Activated CD4-positive, alpha-beta T cell treated with anti-CD3 and anti-CD28 coated beads, Interleukin-2, amount 50 U/mL, for 24 hours (primary cell): ENCODE measurements at places on chromosomes 5 and 9.

DNA sequence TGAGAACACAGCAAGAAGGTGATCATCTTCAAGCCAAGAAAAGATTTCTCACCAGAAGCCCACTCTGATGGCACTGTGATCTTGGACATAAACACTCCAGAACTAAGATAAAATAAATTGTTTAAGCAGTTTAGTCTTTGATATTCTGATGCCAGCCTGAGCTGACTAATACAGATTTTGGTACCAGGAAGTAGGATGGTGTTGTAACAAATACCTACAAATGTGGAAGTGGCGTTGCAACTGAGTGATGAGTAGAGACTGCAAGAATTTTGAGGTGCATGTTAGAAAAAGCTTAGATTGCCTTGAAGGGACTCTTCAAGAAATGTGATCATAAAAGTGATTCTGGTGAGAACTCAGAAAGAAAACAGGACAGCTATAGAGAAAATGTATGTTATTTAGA, 592.4 kb upstream of the DAB2 start:
- DNase-seq: no peak

DNA sequence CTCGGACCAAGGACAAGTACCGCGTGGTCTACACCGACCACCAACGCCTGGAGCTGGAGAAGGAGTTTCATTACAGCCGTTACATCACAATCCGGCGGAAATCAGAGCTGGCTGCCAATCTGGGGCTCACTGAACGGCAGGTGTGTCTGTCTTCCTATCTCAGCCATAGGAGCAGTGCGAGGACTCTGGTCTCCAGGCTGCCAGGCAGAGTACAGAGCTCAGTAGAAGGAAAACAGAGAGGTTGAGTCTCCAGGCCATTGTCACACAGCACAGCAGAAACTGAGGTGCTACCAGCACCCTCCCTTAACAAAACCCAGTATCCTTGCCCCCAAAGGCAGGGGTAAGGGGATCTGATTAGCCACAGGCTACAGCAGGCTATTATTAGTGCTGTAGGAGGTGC, 7.1 kb upstream of the SLC6A7 start:
- DNase-seq: no peak

GRCh38 chr5:180950291-180950949, 38.2 kb upstream of the BTNL3 start:
- DNase-seq: no peak

DNA sequence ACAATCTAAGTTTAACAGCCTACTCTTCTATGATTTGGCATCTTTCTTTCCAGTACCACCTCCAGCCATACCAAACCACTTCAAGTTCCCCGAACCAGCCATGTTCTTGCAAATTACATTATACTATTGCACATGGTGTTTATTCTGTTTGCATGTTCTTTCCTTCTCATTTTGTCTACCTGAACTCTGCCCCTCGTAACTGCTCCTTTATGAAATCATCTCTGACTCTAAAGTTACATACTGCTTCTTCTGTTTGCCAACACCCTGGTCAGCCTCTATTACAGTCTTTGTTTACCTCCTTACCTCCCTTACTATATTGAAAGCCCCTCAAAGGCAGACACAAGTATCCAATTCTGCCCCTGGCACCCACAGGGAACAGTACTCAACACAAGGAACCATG, 6.0 kb downstream of the PPP6C start:
- DNase-seq: no peak

GRCh38 chr5:178426326-178427130, 163.7 kb downstream of the COL23A1 start:
- no peak for DNase-seq

GRCh38 chr5:109865637-109866036, 175.9 kb downstream of the MAN2A1 start:
- DNase-seq: no peak

DNA sequence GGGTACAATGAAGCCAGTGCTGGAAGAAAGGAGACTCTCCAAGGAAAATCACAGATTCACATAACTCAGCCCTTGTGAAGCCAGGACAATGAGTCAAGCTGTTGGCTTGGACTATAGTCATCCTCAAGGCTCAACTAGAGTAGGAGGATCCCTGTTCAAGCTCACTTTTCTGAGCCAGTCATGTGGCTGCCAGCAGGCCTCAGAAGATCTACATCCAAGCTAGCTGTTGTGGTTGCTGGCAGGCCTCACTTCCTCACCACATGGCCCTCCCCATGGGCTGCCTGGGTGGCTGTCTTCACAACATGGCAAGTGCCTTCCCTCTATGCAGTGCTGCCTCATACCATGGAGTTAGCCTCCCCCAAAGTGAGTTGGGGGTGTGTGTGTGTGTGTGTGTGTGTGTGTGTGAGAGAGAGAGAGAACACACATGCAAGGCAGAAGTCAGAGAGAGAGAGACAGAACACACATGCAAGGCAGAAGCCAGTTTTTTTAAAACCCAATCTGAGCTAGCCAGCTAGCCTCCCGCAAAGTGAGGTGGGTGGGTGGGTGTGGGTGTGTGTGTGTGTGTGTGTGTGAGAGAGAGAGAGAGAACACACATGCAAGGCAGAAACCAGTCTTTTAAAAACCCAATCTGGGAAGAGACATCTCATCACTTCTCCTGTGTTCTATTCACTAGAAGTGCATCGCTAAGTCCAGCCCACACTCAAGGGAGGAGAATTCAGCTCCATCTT, 17.1 kb downstream of the SCAI start:
- DNase-seq: peak; percentile 54

DNA sequence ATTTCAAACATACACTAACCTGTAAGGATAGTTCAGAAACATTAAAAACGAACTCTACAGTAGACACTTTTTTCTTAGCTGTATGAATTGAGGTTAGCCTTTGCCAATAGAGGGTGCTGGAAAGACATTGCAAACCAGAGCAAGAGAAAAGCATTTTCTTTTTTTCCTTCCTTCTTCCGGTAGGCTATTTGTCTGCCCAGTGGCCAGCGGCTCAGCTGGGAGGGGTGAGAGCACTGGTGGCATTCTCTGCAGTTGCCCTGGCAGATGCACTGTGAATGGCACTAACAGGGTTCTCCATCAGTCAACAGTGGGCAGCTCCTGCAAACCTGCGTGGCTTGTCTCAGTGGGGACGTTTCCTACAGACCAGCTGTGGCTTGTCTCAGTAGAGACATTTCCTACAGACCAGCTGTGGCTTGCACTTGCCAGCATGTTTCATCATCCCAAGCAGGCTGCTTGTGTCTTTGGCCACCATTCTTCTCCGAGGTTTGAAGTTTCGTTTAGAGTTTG, 984.5 kb upstream of the CDH18 start:
- DNase-seq: no peak

DNA sequence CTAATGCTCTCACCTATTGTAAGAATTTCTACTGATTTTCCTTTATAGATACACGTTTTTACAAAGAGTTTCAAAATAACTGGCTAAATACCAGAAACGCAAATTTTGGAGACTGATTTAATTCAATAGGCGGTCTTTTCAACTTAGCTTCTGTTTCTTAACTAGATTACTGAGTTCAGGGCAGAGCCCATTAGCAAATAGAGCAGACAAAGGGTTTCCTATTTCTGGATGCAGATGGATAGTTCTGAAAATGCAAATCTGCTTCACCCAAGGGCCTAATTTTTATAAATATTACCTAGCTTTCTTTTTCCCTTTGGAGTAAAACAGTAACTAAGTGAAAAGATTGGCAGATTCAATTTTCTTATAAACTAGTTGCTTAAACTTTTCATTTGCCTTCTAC, 13.6 kb upstream of the KIAA1958 start:
- no peak for DNase-seq

DNA sequence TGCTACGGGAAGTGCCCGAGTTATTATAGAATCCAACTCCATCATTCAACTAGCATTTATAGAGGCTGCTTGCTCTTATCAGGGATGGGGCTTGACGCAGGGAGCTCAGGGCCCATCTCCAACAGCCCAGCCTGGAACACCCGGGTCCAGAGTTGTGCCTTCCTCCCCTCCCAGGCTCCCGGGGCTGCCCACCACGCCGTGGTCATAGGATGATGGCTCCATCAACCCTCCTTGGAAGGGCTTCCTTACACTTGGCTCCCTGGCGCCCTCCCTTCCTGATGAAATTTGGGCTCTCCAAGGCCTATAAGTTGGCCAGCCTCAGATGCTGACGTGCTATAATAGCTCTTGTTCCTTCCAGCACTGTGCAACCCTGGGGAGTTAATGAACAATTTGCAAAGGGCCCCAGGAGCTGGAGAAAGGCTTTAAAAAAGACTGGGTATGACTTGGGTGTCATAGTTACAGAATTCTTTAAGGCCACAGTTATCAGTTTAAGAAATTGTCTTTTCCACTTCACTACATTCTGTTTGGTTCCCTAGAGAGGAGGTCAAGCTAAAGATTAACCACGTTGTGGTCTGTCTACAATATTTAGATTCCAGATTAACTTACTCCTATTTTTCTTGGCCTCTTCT, 42.5 kb upstream of the GADD45G start:
- no peak for DNase-seq

- no peak for DNase-seq
Measured at GRCh38 chr5:167570431-167570830, 721.0 kb upstream of the WWC1 start.

- no peak for DNase-seq
Measured at GRCh38 chr9:36800455-36800854, 227.8 kb downstream of the MELK start.

- peak; percentile 89 for DNase-seq
Measured at GRCh38 chr9:78296893-78297671, at the start of gene PSAT1. TSS of gene PSAT1 (plus strand) at chr9:78297125. CDS start at chr9:78297211, 86 bp downstream.

- no peak for DNase-seq
Measured at GRCh38 chr5:126004636-126005035, 418.6 kb upstream of the GRAMD2B start.

DNA sequence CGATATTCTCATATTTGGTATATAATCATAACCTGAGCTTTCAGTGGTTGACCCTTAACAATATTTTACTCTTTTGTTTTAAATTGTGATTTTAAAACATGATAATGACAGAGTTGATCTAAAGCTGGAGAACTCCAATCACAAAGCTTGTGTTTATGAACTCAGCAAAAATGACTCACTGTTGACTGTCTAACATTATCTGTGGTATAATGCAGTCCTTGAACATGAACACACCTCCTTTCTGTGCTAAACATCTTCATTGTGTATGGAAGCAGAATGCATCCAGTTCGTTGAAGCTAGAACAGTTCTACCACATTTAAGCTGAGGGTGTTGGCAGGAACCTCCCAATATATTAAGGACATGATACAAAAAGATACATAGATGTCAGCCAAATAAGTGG, 1030.2 kb upstream of the SEMA6A start:
- no peak for DNase-seq

DNA sequence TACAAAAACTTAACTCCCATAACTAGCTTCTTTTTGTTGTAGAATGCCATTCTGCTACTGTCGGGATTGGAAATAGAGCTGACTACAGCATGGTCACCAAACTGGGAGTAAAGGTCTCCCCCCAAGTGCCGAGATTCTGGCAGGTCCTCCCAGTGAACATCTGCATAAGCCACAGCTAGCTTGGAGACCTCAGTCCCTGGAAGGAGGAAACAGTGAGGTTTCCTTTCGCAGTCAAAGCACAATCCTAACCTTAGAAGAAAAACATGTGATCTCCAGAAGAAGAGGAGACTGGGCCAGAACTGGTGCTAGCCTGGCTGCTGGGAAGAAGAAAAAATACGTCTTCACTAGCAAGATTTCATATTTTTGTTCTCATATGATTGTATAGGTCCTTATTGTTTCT, 127.4 kb downstream of the SCAMP1 start:
- no peak for DNase-seq

GRCh38 chr5:6644794-6645241, 11.6 kb downstream of the SRD5A1 start:
- no peak for DNase-seq

DNA sequence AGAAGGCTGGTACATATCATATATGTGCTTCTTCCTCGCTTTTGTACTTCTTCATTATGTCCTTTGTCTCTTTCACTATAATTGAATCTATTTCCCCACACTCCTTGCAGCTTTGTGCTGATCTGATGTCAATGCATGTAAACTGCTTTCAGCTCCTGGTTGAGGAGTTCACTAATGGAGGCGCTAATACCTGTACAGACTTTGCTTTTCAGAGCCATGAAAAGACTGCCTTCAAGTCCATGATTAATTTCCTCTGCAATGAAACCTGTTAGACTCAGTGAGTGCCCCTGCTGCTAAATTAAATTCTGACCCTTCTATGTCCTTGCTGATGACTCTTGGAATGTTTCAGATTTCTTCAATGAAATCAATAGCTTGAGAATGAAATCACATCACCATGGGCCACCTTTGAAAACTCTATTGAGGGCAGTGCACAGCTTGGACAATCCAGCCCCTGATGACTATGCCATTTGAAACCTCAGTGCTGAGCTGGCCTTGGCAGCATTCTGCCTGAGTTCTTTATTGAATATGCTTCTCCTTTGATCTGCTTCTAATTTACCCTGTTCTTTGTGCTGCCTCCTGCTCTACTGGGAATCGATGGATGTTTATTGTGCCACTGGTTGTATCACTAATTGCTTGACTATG, 358.2 kb upstream of the DMAC1 start:
- no peak for DNase-seq

DNA sequence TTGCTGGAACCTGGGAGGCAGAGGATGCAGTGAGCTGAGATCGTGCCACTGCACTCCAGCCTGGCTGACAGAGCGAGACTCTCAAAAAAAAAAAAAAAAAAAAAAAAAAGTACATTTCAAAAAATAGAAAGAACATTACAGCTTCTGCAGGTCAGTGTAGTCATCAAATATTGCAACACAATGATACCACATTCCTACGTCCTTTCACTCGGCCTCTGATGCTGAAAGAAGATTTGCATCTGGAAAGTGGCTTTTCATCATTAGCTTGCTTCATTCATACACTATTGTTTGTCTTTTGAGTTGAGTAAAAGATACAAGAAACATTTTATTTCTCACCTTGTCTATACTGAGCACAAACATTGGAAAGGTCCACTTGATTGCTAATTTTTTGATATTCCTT, 59.6 kb upstream of the CPLANE1 start:
- DNase-seq: no peak

GRCh38 chr5:142780871-142781270, 10.7 kb downstream of the ARHGAP26 start:
- DNase-seq: no peak

- no peak for DNase-seq
Measured at GRCh38 chr5:15601274-15601673, 101.3 kb downstream of the FBXL7 start.

- DNase-seq: no peak
Measured at GRCh38 chr9:81669866-81670265, 19.5 kb downstream of the TLE1 start.

GRCh38 chr5:83473346-83474160, 2.0 kb downstream of the VCAN start:
- peak; percentile 35 for DNase-seq

GRCh38 chr5:14396737-14397136, 184.9 kb upstream of the OTULINL start:
- no peak for DNase-seq

- DNase-seq: no peak
Measured at GRCh38 chr5:30994902-30995301, 198.6 kb upstream of the CDH6 start.

DNA sequence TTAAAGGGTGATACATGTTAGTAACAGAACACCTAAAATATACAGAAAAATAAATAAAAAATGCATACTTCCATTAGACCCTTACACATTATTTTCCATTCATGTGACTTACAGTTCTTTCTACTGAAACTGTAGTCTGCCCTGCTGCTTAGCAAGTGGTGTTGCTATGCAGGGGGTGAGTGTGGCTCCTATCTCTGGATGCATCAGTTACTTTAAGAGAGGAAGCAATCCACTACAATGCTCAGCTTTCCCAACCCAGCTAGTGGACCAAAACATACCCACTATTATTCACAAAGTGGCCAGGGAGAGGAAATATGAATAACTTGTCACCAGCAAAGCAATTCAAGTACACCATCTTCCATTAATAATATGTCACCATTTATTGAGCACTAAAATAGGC, 121.8 kb downstream of the DOCK2 start:
- no peak for DNase-seq
